ENCODE measurements at places on chromosomes 1 and 21.

DNA sequence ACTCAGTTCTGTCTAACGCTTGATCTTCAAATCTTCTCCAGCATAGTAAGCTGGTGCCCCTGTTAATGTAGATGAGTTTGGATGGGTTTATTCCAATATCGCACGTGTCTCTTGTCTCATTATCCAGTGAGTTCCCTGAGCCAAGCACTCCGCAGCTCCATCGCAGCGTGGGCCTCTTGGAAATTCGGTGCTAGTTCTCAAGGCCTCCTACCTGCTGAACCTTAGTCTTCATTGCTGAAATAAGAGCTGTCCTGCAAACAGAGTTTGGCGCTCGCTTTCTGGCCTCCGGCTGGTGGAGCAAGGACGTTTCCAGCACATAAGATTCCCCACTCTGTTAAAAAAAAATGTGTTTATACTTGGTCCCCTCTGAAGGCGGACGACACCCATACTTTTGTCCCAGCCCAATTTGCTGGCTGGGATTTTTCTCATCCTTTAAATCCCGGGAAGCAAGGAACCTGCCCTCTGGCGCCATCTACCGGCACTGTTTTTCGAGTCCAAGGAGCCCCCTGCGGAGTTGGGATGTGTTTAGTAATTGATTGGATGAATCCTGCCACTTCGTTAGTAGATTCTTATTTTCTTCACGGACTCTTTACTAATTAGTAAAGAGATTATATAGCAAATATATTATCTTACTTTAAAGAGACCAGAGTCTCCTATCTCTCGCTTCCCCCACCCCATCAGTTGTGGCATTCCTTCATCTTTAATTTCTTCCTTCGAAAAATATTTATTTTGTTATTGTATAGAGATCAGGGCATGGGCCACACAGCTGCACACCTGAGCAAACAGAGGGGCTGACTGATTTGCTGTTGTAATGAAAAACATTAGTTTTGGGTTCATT, 14.7 kb downstream of the JUN start:
- no peak for DNase-seq

DNA sequence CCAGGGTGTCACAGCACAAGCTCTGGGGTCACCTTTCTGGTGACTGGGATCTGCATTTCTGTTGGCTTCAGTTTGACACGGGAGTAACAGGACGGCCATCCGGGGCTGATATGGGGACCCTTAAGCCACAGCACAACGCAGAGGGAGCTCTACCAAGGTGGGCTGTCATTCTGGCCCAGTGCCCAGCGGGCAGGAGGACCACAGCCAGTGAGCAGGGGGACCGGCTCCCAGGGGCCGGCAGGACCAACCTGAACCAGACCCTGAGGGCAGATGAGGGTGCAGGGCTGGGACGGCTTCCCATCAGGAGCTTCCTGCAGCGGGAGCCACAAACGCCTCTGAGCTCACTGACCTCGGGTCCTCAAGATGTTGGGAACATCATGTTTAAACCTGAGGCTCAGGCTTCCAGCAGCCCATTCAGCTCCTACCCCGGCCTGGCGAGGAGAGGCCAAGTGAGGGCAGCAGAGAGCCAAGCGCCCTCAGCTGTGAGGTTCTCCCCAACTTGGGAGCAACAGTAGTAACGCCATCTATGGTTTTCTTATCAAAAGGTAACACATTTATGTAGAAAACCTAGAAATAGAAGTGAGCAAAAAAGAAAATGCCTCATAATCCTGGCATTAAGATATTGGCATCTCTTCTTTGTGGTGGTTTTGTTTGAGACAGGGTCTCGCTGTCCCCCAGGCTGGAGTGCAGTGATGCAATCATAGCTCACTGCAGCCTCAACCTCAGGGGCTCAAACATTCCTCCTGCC, 26.8 kb downstream of the TMEM201 start:
- no peak for DNase-seq

DNA sequence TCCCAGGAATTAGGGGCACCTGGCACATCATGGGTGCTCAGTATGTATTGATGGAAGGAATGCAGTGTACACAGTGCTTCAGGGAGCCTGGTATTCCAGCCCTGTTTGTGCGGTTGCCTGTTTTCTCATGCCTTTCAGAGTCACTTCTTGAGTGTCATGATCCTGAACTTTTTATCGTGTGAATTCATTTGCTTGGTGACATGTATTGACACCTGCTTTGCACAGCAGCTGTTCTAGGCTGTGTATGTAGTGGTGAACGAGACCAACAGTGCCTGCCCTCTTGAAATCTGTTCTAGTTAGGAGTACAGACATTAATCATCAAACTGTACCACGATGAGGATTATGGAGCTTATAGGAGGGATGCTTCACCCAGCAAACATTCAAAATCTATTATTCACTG, 6.1 kb downstream of the HTR6 start:
- DNase-seq = no peak

DNA sequence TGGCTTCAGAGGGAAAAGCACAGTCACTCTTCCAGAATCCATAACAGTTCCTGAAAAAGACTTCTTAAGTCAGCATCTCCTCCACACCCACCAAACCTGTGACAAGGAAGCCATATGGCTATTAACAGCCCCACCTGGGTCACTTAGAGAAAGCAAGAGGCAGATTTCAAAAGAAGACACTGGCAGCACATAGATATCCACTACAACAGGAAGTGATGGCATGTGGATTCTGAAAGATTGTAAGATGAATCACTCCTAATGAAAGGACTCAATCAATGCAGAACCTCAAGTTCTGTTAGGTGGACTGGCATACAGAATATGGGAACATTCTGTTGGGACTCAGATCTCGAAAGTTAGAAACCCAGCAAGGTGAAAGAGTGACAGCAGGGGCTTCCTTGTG, 365.9 kb downstream of the TGFB2 start:
- DNase-seq = no peak

DNA sequence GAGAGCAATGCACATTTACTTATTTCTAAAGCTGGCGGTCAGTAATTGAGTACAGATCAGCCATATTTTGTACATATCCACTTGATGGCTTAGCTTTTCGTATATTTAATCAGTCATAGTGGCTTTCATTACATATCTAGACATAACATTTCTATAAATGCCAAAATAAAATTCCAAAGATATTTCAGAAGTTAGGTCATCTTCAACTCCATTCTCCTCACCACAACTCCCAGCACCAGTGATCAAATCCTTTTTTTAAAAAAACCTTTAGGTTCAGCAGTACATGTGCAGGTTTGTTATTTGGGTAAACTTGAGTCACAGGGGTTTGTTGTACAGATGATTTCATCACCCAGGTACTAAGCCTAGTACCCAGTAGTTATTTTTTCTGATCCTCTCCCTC, 53.9 kb upstream of the GNG4 start:
- DNase-seq = peak; percentile 54

GRCh38 chr1:9195651-9196050, 38.9 kb upstream of the H6PD start:
- DNase-seq = no peak

- no peak for DNase-seq
Observed at GRCh38 chr1:5623399-5623798, 368.8 kb downstream of the NPHP4 start.

DNA sequence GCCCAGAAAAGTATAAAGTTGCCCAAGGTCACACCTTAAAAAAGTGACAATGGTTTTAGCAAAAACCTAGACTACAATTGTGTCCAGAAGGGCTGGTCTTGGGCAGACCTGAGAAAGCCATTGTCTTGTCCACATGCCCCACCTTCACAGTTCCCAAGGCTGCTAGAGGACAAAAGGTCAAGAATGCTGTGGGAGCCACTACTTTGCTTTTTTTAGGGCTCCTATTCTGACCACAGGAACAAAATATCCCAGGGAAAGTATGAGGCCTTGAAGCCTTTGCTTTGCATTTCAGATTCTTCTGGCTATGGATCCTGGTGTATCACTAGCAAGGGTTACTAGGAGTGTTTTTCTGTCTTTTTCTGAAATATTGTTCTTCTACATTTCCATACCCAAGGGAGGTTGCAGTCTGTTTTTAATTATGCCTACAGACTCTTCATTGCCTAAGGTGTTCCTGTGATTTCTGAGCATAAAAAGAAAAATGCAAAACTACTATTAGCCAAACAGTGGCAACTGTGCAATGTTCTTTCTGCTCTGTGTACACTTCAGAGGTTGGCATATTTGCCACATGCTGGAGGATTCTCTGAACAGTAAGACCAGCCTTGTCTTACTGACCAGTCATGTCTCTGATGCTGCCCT, 10.7 kb downstream of the C1orf162 start:
- DNase-seq = no peak

- no peak for DNase-seq
Observed at GRCh38 chr1:48726139-48726538, 50.6 kb downstream of the BEND5 start.

GRCh38 chr1:81420760-81421159, 380.0 kb upstream of the ADGRL2 start:
- DNase-seq = peak; percentile 23

- DNase-seq = no peak
Observed at GRCh38 chr21:17146426-17146825, 366.4 kb upstream of the CXADR start.

DNA sequence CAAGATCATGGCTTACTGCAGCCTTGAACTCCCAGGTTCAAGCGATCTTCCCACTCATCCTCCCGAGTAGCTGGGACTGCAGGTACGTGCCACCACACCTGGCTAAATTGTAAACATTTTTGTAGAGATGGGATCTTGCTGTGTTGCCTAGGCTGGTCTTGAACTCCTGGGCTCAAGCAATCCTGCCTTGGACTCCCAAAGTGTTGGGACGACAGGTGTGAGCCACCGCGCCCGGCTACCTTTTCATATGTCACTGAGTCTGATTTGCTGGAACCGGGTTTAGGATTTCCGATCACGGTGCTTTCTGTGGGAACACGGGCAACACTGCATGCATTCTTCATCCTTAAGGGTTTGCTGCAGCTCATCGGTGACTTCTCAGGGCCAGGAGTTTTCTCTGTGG, 32.2 kb upstream of the PCBP3 start:
- DNase-seq = no peak

GRCh38 chr1:25874635-25875153, 814 bp downstream of the PAQR7 start:
- DNase-seq = no peak

DNA sequence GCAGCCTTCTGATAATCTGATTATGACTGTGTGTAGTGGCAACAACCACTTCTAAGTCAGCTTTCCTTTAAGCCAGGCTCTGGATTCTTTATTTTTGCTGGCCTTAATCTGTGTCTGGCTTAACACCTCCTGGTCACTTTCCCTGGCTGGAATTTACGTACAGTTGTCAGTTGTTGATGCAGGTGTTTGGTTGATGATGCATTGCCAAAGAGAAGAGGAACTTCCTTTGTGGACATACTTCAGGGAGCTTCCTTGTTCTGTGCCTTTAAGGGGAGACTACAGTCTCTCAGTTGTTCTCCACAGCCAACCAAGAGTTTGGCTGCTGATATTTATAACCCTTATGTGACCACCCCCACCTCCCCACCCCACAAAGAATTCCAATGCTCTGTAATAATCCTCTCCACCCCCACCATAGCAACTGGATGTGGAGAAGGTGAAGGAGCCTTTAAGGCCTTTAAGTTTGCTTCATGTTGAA, 96.0 kb upstream of the BMP8A start:
- peak; percentile 82 for DNase-seq

DNA sequence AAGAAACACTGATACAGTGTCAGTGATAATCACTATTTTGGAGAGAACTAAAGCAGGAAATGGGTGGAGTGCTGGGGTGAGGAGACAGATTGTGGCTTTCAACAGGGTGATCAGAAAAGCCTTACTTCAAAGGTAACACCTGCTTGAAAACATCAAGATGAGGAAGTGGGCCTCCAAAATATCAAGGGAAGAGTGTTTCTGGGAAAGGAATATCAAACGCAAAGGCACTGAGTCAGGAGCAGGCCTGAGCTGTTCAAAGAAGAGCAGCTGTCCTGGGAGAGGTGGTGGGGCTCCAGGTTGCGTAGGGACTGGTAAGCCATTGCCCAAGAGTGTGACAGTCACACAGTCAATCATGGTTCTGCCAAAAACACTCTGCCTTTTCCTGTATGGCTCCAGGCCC, 47.1 kb upstream of the ATP1A1 start:
- DNase-seq = no peak

DNA sequence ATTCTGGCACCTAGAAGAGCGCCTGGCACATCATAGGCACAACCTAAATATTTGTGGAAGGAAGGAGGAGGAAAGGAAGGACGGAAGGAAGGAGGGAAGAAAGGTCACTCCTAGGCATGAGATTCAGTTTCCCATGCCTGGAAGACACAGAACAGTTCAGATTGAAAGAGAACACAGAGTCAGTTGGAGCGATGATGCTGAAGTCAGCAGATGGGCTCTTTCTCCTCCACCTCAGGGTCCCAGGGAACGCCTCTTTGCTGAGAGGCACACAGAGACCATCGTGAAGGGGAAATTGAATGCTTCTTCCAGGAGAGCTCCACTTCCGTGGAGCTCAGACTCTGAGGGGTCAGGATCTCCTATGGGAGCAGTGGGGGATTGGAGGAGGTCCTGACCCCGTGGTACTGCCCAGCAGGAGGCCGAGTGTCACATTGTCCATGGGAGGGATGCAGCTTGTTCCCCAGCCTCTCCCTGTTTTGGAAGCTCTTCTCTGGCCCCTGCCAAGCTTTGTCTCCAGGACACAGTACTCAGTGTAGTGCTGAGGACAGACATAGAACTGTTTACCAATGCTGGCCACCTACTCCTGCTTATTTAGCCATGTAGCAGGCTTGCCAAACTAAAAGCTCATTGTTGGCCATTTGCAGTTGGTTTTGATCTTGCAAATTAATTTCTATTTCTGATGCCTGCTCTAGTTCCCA, 2.4 kb downstream of the MYBPHL start:
- DNase-seq = no peak

DNA sequence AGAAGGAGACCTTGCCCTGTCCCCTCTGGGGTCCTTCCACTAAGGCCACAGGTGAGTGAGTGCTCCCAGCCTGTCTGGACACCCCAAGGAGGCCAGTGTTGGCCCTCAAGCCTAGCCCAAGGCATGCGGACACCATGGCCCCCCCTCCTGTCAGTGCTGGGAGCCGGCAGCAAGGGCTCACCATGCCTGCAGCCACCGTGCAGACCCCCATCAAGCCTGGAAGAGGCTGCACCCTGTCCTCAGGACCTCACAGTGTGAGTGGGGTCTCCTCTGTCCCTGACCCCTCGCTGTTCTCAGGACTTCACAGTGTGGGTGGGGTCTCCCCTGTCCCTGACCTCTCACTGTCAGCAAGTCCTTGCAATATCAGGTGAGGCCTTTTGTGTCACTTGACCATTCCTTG, 33.2 kb upstream of the PRSS38 start:
- no peak for DNase-seq

- no peak for DNase-seq
Observed at GRCh38 chr1:174748586-174748985, 251.2 kb upstream of the CACYBP start.

DNA sequence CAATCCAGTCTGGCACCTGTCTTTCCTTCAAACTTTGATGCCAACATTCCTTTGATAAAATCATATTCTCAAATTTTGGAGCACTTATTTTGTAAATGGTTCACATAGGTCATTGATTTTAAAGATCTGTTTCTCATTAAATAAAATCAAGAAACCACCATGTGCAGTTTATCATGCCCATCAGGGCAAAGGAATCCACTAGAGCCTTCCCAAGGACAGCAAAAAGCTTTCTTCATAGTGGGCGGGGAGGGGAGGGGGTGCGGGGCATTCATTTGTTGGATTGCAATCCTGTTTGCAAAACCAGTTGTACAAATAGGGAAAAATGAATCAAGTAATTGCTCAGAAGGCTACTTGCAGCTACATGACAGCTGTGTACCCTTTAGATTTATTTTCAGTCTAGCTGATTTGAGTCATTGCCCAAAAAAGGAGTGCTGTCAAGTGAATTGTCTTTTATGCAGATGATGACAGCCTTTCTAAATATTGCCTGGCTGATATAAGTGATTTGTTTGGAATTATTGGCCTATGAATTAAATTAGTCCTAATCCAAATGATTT, 23.0 kb downstream of the LRRC8B start:
- DNase-seq = peak; percentile 42

Measured in fibroblast of skin of left quadriceps (primary cell).